ENCODE measurements at places on chromosomes 16 and 17. TPM values are rescaled to one million over a fixed set of nuclear protein-coding genes. Genes with fewer than 3 reads are reported as not detected.

KRT32 gene
- not detected for total RNA-seq

RASL10B gene
- total RNA-seq: 11.9 TPM

IL34 gene
- total RNA-seq: 0.23 TPM

SNX20 gene
- total RNA-seq: not detected

DYNLRB2 gene
- not detected for total RNA-seq

KIF2B gene
- total RNA-seq: not detected

LCAT gene
- 7.1 TPM for total RNA-seq

ASPA gene
- total RNA-seq: 1.4 TPM

CD300H gene
- total RNA-seq: not detected

CDH5 gene
- 14.2 TPM for total RNA-seq

NEK8 gene
- total RNA-seq: 2.8 TPM

ITGB4 gene
- total RNA-seq: 0.17 TPM

PIK3R6 gene
- total RNA-seq: not detected

FAM20A gene
- total RNA-seq: 5.3 TPM

SLFN12L gene
- total RNA-seq: not detected

IKZF3 gene
- not detected for total RNA-seq

GRN gene
- 643 TPM for total RNA-seq

OR1F1 gene
- total RNA-seq: not detected

SEPTIN12 gene
- total RNA-seq: not detected

FBXW10 gene
- total RNA-seq: not detected

MTSS2 gene
- total RNA-seq: 37.9 TPM

HOXB9 gene
- 2.8 TPM for total RNA-seq

HOXB8 gene
- 0.47 TPM for total RNA-seq

C17orf78 gene
- not detected for total RNA-seq

STH gene
- total RNA-seq: not detected

CNGB1 gene
- total RNA-seq: not detected

GUCY2D gene
- not detected for total RNA-seq

TBX21 gene
- total RNA-seq: not detected

AATK gene
- 0.35 TPM for total RNA-seq

All from pericardium fibroblast (primary cell).